ENCODE measurements at places on chromosomes 1 and 21. TPM values are rescaled to one million over a fixed set of nuclear protein-coding genes. Genes with fewer than 3 reads are reported as not detected.

NUDT17 gene
- 1.9 TPM for total RNA-seq

APOBEC4 gene
- total RNA-seq = not detected

EXTL1 gene
- total RNA-seq = 1.3 TPM

LCK gene
- total RNA-seq = 10.3 TPM

GRCh38 chr1:44867801-44868200 lies 24.7 kb upstream of the PTCH2 start:
- DNase-seq = no peak

DNA sequence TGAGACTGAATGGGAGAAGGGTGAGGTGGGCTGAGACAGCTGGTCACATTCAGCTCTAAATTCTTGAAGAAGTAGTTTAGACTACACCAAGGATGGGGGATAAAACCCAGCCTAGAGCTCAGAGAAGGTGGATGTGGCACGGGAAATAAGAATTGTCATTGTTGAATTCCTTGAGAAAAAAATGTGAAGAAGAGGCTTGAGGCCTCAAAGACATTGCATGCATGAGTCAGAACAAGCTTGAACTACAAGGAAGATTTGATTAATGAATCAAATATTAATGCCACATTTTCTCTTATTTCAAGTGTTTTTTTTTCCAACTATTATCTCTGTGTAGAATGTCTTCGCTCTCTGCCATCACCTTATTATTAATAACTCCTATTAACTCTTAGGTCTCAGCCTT lies 58.9 kb downstream of the MAP3K7CL start:
- DNase-seq = no peak

DNA sequence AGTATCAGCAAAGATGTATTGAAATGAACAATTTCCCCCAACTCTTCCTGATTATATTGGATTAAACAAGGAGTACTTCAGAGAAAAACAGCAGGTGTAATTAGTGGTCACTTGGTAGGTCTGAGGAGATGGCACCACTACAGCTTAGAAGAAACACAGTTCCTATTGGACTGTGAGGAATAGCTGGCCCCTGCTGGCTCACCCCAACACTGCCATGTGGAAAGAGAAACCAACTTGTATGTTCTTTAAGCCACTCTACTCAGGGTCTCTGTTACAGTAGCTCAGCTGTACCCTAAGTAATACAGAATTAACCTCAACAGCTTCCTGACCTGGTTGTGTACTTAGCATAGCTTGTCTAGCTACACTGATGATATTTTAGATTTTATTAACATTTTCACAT lies 26.5 kb upstream of the MTR start:
- DNase-seq = no peak

DNA sequence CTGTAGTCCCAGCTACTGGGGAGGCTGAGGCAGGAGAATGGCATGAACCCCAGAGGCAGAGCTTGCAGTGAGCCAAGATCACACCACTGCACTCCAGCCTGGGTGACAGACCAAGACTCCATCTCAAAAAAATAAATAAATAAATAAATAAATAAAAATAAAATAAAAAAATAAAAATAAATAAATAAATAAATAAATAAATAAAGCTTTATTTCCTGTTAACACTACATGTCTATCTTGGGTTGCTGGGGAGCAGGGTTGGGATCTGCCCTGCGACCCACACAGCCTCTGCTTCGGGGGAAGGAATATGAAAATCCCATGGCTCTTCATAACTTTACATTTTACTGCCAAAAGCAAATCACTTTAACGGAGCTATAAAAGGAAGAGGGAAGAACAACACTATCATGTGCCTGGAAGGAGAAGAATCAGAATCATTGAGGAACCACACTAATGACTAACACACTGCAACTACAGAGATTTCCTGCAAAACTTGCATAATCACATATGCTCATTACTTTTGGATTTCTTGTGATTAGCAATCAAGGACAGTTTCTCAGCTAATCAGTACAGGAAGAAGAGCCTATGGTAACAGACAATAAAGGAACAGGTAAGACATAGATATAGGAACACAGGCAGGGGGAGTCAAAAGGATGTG lies 72.8 kb upstream of the CD55 start:
- no peak for DNase-seq

GRCh38 chr1:22760455-22760854 lies 49.8 kb downstream of the EPHB2 start:
- no peak for DNase-seq

DNA sequence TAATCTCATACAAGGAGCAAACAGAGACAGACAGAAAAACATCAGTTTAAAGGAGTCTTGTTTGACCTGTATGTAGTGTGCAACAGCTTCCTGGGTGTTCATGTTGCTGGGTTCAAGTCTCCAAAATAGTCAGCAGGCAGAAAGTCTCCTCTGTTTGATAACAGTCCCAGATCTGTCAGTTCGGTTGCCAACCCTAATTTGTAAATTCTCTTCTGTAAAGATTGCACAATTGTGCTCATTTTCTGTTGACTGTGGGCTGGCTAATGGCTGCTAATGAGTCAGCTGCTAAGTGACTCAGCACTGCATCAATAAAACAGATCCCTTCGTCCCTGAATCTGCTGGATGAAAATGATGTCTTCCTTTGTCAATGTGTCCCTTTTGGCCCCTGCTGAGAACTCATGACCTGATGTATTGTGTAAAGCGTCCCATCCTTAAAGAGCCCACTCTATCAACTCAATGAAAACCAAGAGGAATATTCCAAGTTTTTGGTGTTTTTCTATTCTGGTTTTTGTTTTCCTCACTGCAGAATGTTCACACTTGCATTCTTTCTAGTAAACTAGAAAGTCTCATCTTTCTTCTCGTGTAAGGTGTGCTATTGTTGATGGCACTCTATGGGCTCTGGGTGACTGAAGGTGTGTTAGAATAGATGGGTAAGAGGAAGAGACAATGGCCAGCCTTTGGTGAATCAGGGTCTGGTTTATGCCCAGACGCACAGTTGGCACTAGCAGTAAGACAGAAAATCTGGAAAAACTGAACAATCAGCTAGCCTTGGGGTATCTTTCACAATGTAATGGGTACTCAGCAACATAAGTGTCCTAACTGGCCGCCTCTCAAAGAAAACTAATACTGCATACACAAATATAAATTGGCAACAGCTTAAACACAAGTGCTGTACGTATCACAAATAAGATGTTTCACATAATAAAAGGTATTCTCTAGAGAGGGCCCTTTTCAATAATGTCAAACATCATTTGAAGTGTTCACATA lies 75.1 kb upstream of the SIPA1L2 start:
- DNase-seq = peak; percentile 69

- DNase-seq = no peak
These were observed 20.0 kb upstream of the CD101 start for GRCh38 chr1:116981521-116982037.

GRCh38 chr1:167003711-167004110 lies 14.6 kb downstream of the MAEL start:
- DNase-seq = peak; percentile 29

DNA sequence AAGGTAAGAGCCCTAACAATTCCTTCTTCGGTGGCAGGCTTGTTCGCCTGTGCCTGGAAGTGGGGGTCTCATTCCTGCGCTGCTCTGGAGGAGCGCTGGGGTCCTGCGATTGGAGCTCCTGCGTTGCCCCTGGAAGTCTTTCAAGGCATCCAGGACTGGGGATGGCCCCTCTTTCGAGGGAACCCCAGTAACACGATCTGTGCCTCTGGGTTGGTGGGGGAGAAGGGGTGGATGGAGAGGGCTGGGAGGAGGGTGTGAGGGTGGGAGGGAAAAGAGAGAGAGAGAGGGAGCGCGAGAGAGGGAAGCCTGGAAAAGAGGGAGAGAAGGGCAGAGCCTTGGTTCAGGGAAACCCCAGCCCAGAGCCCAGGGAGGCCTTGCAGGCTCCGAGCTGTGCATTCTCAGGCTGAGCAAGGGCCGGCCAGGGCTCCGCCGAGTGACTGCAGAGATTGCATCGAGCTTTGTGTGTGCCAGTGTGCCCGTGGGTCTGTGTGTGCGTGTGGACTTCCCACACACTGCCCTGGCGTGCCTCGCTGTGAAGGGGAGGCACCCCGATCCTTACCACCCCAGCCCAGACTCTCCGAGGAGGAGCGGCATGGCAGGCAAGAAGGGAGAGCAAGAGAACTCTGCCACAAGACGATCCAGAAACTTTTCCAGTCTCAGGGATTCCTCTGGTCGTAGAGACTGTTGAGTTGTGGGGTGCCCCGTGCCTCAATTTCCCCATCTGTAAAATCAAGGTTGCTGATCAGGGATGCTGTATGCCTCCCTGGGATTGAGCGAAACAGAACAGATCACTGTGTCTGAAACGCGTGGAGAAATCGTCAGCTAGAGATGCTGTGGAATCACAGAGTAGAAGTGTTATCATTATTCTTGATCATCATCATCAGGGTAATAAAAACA lies 619 bp downstream of the BCL9 start:
- no peak for DNase-seq

GRCh38 chr1:11314959-11315358 lies 42.0 kb downstream of the UBIAD1 start:
- DNase-seq = no peak

GRCh38 chr1:183023146-183023600 lies at the start of gene LAMC1:
Gene LAMC1 (plus strand): TSS chr1:183023420. CDS start chr1:183023717, 297 bp downstream.
- DNase-seq = no peak

DNA sequence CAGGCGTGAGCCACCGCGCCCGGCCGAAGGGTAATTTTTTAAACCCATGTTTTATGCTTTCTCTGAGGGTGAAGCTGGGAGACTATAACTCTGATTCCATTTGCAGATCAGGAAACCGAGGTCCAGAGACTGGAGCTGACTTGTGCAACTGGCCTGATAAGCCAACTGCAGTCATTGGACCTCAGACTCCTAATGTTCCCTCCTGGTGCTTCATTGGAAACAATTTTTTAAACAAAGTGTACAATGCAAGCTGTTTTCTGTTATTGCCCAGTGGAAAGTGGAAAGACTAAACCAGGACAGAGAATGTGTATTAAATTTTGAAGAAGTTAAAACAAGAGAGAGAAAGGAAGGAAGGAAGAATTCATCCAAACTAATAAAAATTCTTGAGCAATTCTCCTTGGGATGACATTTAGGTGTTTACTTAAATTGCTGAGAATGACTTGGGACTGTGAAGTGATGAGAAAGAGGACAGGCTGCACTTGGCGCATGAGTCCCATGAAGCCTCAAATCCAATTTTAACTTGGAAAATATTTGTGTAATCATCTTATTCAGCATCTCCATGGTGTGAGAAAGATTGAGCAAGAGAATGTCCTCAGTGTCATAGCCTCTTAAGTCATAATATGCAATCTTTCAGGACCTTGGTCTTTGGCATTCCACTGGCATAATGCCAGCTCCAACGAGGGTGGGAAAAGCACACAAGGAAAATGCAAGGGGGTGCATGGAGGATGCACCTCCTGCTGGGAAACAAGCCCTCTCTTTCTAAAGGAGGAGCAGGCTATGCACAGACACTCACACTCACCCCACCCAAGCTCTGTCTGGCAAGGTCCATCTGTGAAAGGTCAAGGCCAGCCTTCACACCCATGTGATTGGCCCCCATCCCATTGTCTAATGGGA lies 342.0 kb downstream of the SIPA1L2 start:
- DNase-seq = no peak

DNA sequence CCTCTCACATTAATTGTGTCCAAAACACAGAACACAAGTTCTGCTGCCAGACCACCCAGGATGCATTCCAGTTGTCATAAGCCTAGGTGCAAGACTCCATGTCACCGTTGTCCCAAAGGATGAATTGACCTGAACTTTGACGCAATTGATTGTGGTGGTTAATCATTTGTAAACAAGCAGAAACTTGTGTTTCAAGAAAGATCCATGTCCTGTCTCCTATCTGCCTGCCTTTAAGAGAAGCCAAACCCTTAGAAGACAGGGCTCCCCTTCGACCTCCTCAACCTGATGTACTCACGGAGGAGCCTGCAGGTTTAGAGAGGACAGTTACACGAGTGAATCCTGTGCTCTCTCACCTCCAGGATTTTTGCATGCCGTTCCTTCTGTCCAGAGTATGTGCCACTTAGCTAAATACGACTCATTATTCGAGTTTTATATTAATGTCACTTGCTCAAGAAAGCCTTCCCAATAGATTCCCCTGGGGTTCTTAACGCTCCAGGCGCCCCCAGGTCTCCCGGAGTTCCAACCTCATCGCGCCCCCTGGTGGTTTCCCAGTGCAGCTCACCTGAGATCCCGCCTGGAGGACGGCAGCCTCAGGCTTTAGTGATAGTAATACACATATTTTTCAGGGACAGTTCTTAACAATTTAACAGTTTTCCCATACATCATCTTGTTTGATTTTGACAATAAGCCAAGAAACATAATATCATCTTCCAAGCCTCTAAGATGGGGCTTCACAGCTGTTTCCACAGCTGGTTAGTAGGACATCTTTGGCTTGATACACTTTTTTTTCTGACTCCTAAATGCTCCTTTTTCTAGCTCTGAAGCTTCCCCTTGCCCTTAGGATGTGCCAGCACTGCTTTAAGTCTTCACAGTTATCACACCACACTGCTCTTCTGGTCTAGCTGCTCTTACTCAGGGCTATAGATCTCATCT lies 2.4 kb upstream of the C8B start:
- no peak for DNase-seq

- no peak for DNase-seq
These were observed 898 bp downstream of the MFSD2A start for GRCh38 chr1:39955547-39956539.

DNA sequence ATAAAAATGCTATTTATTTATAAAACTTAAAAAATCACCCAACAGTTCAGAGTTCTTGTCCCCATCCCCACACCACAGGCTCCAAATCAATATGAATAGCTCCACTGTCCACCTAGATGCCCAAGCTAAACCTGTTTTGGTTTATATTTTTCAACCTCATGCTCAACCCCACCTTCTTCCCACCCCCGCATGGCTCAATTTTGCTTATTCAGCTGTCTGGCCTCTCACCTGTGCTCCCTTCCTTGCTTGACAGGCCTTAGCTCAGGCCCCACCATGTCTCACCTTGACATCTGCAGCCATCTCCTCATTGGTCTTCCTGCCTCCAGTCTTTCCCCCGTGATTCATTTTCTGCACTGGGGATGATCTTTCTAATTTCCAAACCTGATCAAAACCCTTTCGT lies 17.8 kb downstream of the COA7 start:
- no peak for DNase-seq

GRCh38 chr21:39575775-39576174 lies 37.0 kb upstream of the B3GALT5 start:
- DNase-seq = peak; percentile 23

All from kidney epithelial cell (primary cell).